ENCODE measurements at places on chromosomes 7 and 10. TPM values are rescaled to one million over a fixed set of nuclear protein-coding genes. Genes with fewer than 3 reads are reported as not detected.

DNA sequence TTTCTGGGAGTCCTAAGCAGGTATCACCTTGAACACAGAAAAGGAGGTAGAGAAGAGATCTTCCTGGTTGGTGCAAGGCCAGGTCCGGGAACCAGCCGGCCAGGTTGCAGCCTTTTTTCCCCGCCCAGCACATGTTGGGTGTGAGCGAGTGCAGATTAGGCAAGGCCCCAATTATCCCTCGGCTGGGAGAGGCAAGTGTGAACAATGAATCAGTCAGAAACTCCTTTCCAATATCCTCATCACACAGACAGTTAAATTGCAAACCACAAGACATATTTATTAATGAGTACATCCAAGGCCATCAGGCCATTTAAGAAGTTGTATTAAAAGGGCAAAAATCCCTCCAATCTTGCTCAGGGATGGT lies 115.0 kb upstream of the AFAP1L2 start:
- peaks cover 83% of the 10 kb centered on the region for H3K4me1 ChIP-seq
- H3K36me3 ChIP-seq: peaks cover 2% of the 10 kb centered on the region
- DNase-seq: no peak

Gene CLDN4
- total RNA-seq: 175 TPM

Gene SLC16A9
- total RNA-seq: 18.0 TPM

GRCh38 chr10:113443141-113443925 lies 109.5 kb upstream of the HABP2 start:
- no peak for DNase-seq
- no peaks in the 10 kb centered on the region for H3K36me3 ChIP-seq
- H3K27ac ChIP-seq: no peak overlapping the region
- no peaks in the 10 kb centered on the region for H3K4me1 ChIP-seq
- H3K27me3 ChIP-seq: peaks cover 40% of the 10 kb centered on the region
- no peak overlapping the region for H3K4me3 ChIP-seq

GRCh38 chr10:72049969-72050781 lies 38.2 kb downstream of the SPOCK2 start:
- H3K4me1 ChIP-seq: peaks cover 20% of the 10 kb centered on the region
- no peaks in the 10 kb centered on the region for H3K36me3 ChIP-seq
- no peak overlapping the region for H3K4me3 ChIP-seq
- DNase-seq: no peak
- H3K27ac ChIP-seq: no peak overlapping the region
- H3K27me3 ChIP-seq: no peaks in the 10 kb centered on the region

GRCh38 chr7:54860003-54860775 lies 101.2 kb upstream of the SEC61G start:
- H3K4me3 ChIP-seq: no peak overlapping the region
- peaks cover 10% of the 10 kb centered on the region for H3K4me1 ChIP-seq
- H3K27me3 ChIP-seq: peaks cover 43% of the 10 kb centered on the region
- H3K27ac ChIP-seq: no peak overlapping the region
- DNase-seq: no peak

Gene OR2A12
- not detected for total RNA-seq

DNA sequence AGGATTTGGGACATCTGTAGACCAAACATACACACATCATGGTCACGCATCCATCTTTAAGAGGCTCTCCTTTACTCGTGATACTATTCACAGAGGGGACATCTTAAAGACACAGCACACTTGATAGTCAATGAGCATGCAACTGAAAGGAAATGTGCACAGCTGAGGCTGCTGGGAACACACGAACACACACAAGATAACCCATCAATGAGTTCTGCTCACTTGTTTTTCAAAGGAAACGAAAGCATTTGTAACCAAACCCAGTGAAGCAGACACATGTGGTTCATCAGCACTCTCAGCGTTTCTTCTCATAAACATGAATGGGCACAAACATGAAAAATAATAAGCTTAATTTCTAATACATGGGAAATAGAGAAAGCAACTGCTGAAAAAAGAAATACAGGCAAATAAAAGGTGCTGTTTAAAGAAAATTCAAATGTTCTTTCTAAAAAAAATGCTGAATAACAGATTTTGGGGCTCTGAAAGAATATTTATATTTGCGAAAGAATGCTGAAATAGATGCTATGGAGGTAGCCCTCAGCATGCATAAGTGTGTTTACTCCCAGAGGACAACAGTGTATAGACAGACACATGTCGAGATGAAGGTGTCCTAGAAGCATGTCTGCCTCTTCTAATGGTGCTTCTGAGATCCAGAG lies 59.7 kb upstream of the LAMB4 start:
- no peaks in the 10 kb centered on the region for H3K4me1 ChIP-seq
- no peak for DNase-seq
- no peaks in the 10 kb centered on the region for H3K27me3 ChIP-seq
- H3K27ac ChIP-seq: no peak overlapping the region
- H3K36me3 ChIP-seq: no peaks in the 10 kb centered on the region
- no peak overlapping the region for H3K4me3 ChIP-seq

Gene EPHB6
- 28.9 TPM for total RNA-seq

- H3K36me3 ChIP-seq: no peaks in the 10 kb centered on the region
- no peaks in the 10 kb centered on the region for H3K4me1 ChIP-seq
- DNase-seq: no peak
- H3K27me3 ChIP-seq: peaks cover 8% of the 10 kb centered on the region
- H3K4me3 ChIP-seq: no peak overlapping the region
Observed at GRCh38 chr10:7593905-7594304, 72.9 kb downstream of the ITIH5 start.

Gene AMZ1
- 0.13 TPM for total RNA-seq

DNA sequence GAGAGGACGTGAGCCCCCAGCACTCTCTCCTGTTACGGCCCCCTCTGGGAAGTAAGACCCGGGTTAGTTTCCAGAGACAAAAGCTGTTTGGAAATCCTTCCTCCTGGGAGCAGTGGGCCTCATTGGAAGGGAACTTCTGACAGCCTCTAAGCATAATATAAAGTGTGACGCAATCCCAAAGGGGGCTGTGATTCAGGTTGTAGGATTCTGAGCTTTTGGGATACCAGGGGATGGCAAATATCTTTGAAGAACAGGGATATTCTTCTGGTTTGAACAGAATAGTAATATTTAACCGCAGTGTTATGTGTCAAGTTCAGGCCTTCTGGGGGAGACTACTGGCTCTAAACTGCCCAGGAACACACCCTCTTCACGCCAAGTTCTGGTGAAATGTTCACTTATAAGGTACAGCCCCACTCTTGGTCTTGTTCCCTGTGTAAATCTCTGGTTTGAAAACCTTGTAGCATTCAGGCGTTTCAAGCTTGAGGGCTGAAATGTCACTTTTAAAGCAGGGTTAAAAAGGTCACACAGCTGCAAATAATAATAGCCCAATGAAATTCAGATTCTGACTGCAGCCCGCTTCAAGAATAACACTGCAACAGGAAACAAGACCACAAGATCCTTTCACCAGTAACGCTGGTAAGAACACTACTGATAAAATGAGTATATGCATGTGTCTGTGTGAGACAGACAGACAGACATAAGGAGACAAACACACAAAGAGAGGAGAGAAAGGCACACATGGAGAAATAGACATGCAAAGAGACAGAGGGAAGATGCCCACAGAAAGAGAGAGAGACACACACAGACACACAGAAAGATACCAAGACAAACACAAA lies 69.0 kb downstream of the CREB5 start:
- no peaks in the 10 kb centered on the region for H3K27me3 ChIP-seq
- DNase-seq: no peak
- no peaks in the 10 kb centered on the region for H3K36me3 ChIP-seq
- peak overlapping the region; percentile 37 for H3K27ac ChIP-seq
- H3K4me1 ChIP-seq: peaks cover 42% of the 10 kb centered on the region

Gene PPP1R17
- total RNA-seq: not detected

Gene UBE2H
- total RNA-seq: 104 TPM

- H3K27ac ChIP-seq: no peak overlapping the region
- no peak for DNase-seq
- H3K4me1 ChIP-seq: peaks cover 56% of the 10 kb centered on the region
- no peaks in the 10 kb centered on the region for H3K36me3 ChIP-seq
Observed at GRCh38 chr7:155231941-155232340, 65.7 kb upstream of the INSIG1 start.

Gene SPAM1
- total RNA-seq: not detected

Gene SPDYE16
- total RNA-seq: 0.34 TPM

DNA sequence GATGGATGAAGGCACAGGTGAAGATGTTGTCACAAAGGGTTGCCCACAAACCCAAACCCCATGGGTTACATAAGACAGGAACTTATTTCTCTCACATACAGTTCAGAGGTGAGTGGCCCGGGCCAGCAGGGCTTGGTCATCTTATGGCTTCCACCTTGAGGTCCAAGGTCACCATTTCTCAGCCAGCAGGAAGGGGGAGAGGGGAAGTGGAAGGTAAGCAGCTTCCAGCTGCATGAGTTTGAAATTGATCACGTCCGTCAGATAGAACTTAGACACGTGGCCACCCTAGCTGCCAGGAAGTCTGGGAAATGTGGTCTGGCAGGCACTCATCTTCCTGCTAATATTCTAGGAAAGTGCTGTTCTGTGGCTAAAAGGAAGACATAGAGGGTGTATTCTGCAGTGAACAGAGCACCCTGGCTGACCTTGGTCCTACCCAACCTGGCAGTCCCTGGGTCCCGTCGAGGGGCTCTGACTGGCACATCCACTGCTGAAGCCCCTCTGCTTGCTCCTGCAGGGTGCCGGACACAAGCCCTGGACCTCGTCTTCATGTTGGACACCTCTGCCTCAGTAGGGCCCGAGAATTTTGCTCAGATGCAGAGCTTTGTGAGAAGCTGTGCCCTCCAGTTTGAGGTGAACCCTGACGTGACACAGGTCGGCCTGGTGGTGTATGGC lies 49.5 kb downstream of the VWA2 start:
- H3K36me3 ChIP-seq: peaks cover 1% of the 10 kb centered on the region
- H3K4me1 ChIP-seq: no peaks in the 10 kb centered on the region

Gene ANKRD1
- total RNA-seq: 5.2 TPM

DNA sequence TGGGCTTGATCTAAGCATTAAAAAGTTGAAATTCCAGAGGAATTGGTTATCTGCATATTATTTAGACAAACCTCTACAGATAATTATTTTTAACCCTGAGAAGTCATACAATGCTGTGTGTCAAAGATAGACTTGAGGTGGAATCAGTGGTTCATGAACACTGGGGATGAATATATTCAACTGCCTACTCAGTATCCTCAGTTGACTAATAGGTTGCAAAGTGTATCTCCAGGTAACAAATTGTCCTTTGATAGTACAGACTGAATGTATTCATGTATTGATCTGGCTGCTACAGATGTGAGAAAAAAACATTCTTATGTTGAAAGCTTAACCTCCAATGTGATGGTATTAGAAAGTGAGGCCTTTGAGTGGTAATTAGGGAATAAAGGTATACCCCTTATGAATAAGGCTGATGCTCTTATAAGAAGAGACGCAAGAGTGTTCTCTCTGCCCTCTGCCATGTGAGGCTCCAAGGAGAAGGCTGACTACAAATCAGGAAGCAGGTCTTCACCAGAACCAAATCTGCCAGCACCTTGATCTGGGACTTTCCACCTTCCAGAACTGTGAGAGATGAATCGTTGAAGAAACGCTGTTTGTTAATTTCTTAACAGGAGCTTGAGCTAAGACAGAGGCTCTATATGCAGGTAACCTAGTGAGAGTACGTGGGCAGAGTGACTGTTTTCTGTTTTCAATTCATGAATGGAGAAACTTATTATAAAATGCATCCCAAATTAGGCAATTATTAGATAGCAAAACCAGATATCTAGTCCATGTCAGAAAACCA lies 7.5 kb downstream of the MRPL32 start:
- H3K27me3 ChIP-seq: no peaks in the 10 kb centered on the region
- no peaks in the 10 kb centered on the region for H3K4me1 ChIP-seq
- no peak overlapping the region for H3K4me3 ChIP-seq
- peaks cover 12% of the 10 kb centered on the region for H3K36me3 ChIP-seq

- peak; percentile 74 for DNase-seq
- H3K27ac ChIP-seq: peak overlapping the region; percentile 98
- peak overlapping the region; percentile 53 for H3K4me3 ChIP-seq
- H3K27me3 ChIP-seq: no peaks in the 10 kb centered on the region
- peaks cover 2% of the 10 kb centered on the region for H3K36me3 ChIP-seq
Observed at GRCh38 chr7:90625562-90625961, 29.4 kb downstream of the CDK14 start.

- H3K36me3 ChIP-seq: no peaks in the 10 kb centered on the region
- H3K4me1 ChIP-seq: no peaks in the 10 kb centered on the region
- H3K27ac ChIP-seq: no peak overlapping the region
Observed at GRCh38 chr10:133070405-133070804, 17.3 kb upstream of the ADGRA1 start.

Gene NUDCD3
- 105 TPM for total RNA-seq

Gene OLAH
- 0.69 TPM for total RNA-seq

GRCh38 chr7:139362302-139362701 lies 2.6 kb downstream of the LUC7L2 start:
- peaks cover 30% of the 10 kb centered on the region for H3K4me1 ChIP-seq
- peaks cover 3% of the 10 kb centered on the region for H3K36me3 ChIP-seq
- H3K27ac ChIP-seq: peak overlapping the region; percentile 74
- DNase-seq: no peak
- peak overlapping the region; percentile 43 for H3K4me3 ChIP-seq
- H3K27me3 ChIP-seq: no peaks in the 10 kb centered on the region

Gene HMX3
- not detected for total RNA-seq

Gene SPDYE6
- total RNA-seq: not detected

- H3K27me3 ChIP-seq: no peaks in the 10 kb centered on the region
- H3K36me3 ChIP-seq: no peaks in the 10 kb centered on the region
- no peak overlapping the region for H3K4me3 ChIP-seq
- no peak overlapping the region for H3K27ac ChIP-seq
- no peak for DNase-seq
Observed at GRCh38 chr7:118306771-118307170, 82.3 kb downstream of the ANKRD7 start.

Gene MORN4
- total RNA-seq: 16.4 TPM

Gene GJD4
- not detected for total RNA-seq

- DNase-seq: no peak
- H3K4me1 ChIP-seq: peaks cover 19% of the 10 kb centered on the region
- H3K27ac ChIP-seq: no peak overlapping the region
- H3K4me3 ChIP-seq: no peak overlapping the region
- H3K36me3 ChIP-seq: peaks cover 17% of the 10 kb centered on the region
- H3K27me3 ChIP-seq: no peaks in the 10 kb centered on the region
Observed at GRCh38 chr7:149859876-149860275, 13.9 kb upstream of the ATP6V0E2 start.

Gene NCF1
- 0.27 TPM for total RNA-seq

- peaks cover 95% of the 10 kb centered on the region for H3K27me3 ChIP-seq
- DNase-seq: peak; percentile 76
- H3K4me3 ChIP-seq: peak overlapping the region; percentile 71
- no peaks in the 10 kb centered on the region for H3K36me3 ChIP-seq
- H3K4me1 ChIP-seq: peaks cover 25% of the 10 kb centered on the region
Observed at GRCh38 chr10:117541909-117542705, 439 bp upstream of the EMX2 start.

Gene NPC1L1
- 0.20 TPM for total RNA-seq

GRCh38 chr10:61397175-61397986 lies 55.8 kb downstream of the TMEM26 start:
- H3K4me3 ChIP-seq: no peak overlapping the region
- H3K4me1 ChIP-seq: peaks cover 30% of the 10 kb centered on the region
- no peaks in the 10 kb centered on the region for H3K36me3 ChIP-seq

Gene CABCOCO1
- 2.5 TPM for total RNA-seq

- peaks cover 3% of the 10 kb centered on the region for H3K27me3 ChIP-seq
- peaks cover 5% of the 10 kb centered on the region for H3K36me3 ChIP-seq
- DNase-seq: no peak
- peaks cover 33% of the 10 kb centered on the region for H3K4me1 ChIP-seq
- H3K27ac ChIP-seq: peak overlapping the region; percentile 90
- H3K4me3 ChIP-seq: peak overlapping the region; percentile 24
Observed at GRCh38 chr7:964401-965231, 10.1 kb upstream of the ADAP1 start.
